ENCODE measurements at places on chromosomes 2 and 18.

DNA sequence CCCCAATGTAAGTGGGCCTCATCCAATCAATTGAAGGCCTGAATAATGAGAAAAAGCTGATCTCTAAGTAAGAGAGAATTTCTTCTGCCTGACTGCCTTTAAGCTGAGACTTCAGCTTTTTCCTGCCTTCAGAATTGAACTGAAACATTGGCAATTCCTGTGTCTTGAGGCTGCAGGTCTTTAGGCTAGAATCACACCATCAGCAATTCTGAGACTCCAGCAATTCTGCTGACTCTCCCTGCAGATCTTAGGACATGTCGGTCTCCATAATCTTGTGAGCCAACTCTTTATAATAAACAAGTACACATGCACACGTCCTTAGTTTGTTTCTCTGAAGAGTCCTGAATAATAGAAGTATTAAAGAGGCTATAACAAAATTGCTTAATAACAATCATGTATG lies 209.1 kb downstream of the FSIP2 start:
- no peak for DNase-seq

GRCh38 chr2:173823543-173823939 lies 141.6 kb downstream of the SP3 start:
- DNase-seq: no peak

DNA sequence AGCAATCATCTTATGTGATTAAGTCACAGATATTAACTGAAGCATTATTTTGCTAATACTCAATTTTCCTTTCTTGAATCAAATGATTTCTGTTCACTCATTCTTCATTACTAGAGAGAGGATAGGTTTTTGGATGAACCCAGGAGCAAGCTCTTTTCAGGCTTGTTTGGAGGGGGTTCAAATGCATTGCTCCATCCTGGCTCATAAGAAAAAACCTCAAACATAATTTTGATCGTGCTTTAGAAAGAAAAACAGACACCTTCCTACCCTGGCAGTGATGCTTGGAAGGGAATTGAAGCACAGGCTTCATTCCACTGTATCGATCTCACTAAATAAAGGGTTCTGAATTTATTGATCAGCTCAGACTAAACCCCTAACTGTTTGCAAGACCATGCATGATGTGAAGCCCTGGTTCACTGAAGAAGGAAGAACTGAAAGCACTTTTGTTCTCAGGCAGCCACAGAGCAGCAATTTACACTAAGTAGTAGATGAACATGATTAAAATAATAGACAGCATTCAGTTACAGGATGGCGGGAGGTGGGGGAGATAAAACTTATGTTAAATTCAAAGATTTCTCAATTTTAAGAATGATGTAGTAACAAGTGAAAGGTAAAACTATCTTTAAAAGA lies 53.4 kb downstream of the CDH2 start:
- no peak for DNase-seq

DNA sequence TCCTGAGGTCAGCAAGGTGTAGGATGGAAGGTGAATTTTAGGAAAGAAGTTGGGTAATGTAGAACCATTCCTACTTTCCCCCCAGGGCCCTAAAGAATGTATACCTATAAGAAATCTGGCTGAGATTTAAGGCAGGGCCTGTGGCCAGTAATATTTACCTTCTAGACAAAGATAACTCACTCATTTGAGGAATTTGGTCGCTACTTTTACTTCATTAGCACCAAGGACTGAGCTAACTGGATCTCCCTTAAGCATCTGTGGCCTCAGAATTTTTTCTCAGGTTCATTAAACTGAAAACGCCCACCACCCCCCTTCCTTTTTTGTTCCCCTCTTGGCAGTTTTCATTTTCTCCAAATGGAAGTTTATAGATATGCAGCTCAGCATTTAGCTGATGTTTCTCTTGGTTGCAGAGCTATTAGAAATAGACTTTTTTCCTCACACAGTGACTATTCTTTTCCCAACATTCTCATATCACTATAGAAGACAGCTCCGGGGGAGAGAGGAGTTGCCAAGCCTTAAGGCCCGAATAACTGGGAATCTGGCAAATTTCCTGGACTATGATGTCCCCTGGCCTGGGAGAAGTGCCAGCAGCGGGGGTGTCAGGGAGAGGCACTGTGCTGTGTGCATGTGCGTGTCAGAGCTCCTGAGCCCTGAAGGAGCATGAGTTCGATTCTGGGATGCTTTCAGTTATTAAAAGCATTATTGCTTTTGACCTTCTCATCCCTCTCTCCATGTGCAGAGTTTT lies 310.9 kb downstream of the PRKCE start:
- DNase-seq: peak; percentile 39

- DNase-seq: peak; percentile 45
Measured at GRCh38 chr18:57446322-57446721, 11.1 kb downstream of the ONECUT2 start.

GRCh38 chr18:78986018-78986481 lies 6.4 kb downstream of the SALL3 start:
- DNase-seq: no peak

DNA sequence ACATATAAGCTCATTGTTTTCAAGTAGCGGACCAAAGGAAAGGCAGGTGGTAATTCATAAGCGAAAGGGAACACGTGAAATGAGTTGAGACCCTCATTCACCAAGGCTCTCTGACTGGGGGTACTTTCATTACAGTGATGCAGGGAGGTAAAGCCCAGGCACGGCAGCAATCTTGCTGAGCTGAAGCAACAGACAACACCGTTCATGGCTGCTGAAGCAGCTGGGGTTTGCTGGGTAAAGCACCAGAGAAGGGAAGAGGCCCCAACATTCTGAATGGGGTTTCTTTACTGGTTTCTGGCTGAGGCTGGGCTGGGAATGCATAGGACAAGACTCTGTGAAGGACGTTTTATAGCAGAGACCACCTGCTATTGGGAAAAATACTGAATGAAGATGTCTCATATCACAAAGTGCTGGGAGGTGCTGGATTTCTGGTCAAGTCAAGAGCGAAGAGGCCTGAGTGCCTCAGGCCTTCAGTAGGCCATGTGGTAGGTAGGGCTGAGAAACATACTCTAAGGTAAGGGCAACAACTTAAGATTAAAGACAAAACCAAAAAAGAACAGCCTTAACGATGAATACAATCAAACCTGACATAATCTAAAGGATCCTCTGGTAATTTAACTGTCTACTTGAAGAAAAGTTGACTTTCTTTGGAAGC lies 324.7 kb upstream of the PIK3C3 start:
- no peak for DNase-seq

GRCh38 chr2:182128821-182129707 lies 143.4 kb downstream of the PPP1R1C start:
- DNase-seq: no peak

DNA sequence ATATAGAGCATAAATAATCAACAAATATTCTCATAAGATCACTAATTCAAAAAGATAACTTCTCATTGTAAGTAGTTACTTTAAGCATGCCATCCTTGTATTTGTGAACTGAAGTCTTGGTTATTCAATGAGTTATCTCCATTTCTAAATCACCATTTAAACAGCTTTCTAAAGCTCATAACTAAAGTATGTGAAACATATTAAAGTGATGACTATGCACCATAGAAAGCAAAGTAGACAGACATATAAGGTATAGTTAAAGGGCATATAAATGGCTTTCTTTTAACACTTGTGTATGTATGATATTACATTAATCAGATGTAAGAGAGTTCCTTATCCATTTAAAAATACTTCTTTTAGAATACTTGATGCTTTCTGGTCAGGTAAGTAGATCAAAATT lies 83.5 kb downstream of the IKZF2 start:
- no peak for DNase-seq

GRCh38 chr2:8224347-8225190 lies 457.3 kb upstream of the ID2 start:
- no peak for DNase-seq

- DNase-seq: no peak
Measured at GRCh38 chr2:138267902-138268254, 233.7 kb upstream of the SPOPL start.

- DNase-seq: no peak
Measured at GRCh38 chr18:10354241-10354811, 100.1 kb upstream of the APCDD1 start.

GRCh38 chr2:232731470-232731869 lies 34.3 kb downstream of the GIGYF2 start:
- DNase-seq: no peak

- DNase-seq: no peak
Measured at GRCh38 chr2:16633621-16634430, 31.8 kb downstream of the CYRIA start.

- no peak for DNase-seq
Measured at GRCh38 chr2:96110621-96111256, 5.6 kb downstream of the ADRA2B start.

GRCh38 chr2:158493458-158493857 lies 36.7 kb downstream of the PKP4 start:
- no peak for DNase-seq

DNA sequence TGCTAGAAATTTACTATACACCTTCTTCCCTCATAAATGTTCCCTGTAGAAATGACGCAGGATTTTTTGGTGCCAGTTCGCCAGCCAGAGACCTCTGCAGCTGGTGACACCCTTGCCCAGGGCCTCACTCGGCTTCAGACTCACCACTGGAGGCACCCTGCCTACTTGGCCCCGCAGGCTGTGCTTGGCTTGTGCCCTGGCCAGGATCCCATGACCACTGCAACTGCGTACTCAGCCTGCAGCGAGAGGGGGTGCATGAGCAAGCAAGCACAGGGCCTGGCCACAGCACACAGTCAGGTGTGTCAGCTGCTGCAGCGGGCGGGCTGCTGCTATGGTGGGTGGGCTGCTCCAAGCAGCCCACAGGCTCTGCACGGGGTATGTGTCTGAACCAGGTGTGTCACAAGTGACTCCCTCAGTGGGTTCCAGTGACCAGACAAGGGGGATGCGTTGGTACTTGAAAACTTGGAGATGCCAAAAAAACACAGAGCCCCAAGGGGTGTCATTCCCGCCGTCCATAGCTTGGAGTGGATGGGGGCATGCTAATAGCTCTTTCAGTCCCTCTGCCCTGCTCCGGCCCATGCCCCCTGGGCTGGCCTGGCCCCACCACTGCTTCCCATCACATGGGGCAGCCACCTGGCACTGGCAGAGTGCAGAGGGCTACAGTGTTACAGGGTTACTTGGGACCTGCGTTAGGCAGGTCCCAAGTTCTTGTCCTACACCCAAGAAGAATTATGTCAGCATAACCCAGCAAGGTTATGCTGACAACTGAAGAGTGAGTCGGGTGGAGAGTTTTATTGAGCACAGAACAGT lies 46.6 kb upstream of the TANC1 start:
- no peak for DNase-seq

DNA sequence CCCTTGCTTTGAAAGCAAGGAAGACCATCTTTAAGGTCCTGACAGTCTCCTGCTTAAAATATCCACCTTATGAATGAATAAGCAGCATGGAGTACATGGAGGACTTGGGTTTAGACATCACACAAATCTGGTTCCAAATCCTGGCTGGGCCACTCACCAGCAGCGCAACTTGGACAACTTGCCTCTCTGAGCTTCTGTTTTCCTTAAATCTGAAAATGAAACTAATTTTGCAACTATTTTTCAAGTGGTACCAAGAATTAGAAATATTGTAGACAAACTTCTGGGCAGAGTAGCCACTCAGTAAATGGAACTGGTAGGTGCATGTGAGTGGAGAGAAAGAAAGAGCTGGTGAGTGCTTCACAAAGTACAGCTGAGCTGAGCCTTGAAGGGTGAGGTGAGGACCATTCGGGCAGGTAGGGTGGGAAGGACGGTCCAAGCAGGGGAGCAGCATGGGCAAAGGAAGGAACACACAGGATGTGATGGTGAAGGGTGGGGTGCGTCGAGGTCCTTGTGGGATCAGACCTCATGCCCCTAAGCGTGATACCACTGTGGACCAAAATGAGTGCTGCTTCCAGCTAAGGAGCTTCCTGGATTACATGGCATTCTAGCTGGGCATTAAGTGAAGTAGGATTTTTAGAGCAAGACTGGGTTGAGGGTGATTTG lies 14.4 kb upstream of the TET3 start:
- DNase-seq: peak; percentile 38

DNA sequence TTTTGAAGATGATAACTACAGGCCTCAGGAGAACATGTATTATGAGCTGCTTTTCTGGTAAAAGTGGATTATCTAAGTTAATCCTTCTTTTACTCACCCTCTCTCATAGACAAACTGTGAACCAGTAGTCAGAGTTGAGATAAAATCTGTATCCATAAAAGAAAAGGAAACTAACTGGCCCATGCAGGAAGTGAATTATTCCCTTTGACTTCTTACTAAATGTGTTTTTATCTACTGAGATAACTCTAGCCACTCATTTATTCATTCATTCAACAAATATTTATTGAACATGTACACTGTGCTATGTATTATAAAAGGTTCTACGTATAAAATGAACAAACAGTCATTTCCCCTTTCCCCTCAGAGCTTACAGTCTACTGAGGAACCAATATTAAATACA lies 10.0 kb downstream of the WDR35 start:
- DNase-seq: no peak

DNA sequence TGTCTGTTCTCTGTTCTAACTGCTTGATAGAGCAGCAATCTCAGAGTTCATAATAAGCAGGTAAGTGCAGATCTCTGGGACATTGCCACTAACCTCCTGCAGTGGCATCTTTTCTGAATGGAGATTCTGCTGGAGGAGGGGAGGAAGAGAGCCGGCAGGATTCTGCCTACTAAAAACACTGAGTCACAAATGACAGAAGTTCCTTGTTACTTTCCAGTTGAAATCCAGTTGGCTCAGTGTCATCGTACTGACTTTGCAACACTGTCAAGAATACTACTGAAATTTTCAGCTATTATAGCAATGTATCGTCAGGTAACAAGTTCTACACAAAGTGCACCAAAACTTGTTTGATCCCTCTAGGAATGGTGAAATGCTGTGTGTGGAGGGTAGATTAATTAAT lies 79.6 kb upstream of the ST6GAL2 start:
- DNase-seq: no peak

DNA sequence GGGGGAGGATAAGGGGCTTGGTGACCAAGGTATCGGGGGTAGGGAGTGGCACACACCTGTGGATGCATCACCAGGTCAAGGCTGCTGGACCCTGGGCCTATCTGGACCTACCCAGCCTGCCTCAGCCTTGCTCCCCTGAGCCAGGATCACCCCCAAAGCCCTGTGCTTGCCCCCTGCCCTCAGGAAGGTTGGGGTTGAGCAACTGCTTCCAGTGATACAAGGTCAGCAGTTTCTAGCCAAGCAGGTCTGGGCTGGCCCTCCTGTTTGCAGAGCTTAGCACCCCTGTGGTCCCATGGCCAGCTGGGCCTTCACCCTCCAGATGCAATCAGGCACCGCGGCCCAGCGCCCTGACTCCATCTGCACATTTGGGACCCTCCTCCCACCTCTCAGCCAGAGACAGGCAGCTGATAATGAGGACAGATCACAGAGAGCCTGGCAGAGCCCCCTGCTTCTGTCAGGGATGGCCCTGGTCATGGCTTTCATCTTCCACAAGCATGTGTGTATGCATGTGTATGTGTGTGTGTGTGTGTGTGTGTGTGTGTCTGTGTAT lies 154.6 kb downstream of the TFCP2L1 start:
- no peak for DNase-seq
